ENCODE measurements at places on chromosomes 13 and 19.

DNA sequence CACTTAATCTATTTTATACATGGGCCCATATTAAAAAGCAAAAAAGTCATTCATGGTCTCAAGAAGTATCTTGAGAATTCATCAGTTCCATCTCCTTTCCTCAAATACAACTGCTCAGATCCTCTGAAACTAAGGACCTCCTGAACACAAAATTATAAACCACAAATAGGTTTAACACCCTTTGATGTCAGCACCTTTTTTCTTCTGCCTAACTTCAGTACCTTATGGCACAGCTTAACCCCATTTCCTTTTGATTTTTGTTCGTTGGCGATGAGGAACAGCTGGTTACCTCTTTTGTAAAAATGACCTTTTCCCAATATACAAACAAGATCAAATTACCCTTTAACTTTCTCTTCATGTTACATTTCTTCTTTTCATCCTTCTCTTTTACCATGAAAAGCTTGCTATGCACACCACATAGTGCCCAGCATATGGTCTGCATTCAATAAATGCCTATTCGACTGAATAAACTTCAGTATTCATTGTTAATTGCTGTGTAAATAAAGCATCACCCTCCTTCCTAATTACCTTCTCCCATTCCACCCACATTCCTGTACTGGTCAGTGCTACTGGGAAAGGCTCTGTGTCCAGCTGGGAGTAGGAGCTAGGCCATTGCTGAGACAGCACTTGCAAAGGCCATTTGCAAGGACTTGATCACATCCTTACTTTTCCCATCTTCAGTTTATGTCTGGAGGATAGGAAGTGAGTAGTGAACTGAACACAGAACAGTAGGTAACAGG is 317.9 kb downstream of the SHISA2 start:
- no peak for DNase-seq

DNA sequence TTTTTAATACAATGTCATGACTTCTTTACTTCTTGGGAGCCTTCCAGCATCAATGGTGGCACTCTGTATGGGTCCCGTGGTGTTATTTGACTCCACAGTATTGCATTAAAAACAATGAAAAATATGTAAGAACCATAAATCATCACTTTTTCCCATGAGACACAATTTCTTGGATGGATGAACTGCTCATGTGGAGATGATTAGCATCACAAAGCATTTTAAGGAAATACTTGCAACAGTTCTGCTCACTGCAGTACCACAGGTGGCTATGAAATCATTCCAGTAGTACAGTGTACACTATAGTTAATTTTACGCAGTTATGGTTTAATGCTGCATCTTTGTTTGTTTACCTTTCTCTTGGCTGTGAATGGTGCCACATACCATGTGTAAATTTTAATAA is 37.2 kb upstream of the C1QTNF9B start:
- DNase-seq, result no peak

DNA sequence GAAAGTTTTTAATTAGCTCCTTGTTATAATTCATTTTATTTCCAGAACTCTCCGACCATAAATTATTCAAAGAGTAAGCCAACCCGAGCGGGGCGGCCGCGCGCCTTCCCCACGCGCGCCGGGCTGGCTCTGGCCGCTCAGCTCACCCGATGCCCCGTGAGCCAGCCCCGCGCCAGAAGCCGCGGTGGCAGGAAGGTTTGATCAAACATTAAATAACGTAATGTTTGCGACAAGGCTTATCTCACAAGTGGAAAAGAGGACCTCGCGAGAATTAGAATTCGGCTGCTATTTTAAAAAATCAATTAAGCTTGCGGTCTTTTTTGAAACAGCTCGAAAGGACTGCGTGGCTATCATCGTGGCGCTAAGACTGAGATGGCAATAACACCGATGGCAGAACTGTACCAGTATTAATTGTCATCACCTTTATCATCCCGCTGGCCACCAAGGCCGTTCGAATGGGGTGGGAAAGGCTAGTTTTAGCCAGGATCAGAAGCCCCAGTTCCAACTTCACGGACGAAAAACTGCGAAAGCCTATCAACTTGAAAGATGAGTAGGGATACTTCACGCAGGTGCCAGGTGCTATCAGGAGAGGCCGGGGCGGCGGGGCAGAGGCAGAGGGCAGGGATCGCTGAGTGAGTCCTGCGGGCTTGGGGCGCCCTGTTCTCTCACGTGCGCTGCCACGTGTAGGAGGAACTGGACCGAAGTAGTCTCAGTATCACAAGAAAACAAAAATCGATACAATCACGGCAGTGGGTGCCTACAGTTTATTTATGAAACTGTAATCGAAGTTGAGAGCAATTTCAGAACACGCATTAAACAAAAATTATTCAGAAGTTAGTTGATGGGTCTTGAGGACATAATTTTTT is 6.4 kb downstream of the POU4F1 start:
- DNase-seq, result no peak

DNA sequence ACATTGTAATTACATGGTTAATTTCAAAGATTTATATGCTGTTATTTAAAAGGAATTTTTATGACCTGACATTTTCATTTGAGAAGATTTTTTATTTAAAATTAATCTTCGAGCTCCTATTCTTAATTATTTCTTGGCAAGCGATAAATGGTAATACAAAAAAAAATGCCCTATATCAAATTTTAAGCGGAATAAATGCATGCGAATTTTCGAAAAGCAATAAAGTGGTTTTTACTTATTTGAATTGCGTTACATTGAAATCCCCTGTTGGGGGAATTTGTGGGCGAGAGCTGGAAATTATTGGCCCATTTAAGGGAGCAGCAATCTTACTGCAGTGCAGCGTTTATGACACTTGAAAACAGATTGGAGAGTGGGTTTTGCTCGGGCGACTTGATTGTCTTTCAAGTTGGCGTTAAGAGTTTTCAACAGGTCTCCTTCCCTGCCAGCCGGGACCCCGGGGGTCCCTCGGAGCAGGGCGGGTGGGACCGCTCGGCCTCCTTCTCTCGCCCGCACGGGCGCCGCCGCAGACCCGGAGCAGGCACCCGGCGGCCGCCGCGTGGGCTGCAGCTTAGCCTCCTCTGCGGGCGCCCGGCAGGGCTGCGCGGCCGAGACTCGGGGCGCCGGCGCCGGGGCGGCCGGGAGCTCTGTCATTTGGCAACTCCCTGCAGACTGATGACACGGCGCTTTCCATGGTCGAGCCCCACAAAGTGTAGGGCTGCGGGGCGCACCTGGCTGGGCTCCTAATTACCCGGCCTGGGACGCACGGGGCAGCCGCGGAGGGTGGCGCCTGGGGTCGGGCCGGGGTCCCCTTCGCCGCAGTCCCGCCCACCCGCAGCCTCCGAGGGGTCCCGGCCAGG is 255.1 kb upstream of the SOX21 start:
- no peak for DNase-seq

DNA sequence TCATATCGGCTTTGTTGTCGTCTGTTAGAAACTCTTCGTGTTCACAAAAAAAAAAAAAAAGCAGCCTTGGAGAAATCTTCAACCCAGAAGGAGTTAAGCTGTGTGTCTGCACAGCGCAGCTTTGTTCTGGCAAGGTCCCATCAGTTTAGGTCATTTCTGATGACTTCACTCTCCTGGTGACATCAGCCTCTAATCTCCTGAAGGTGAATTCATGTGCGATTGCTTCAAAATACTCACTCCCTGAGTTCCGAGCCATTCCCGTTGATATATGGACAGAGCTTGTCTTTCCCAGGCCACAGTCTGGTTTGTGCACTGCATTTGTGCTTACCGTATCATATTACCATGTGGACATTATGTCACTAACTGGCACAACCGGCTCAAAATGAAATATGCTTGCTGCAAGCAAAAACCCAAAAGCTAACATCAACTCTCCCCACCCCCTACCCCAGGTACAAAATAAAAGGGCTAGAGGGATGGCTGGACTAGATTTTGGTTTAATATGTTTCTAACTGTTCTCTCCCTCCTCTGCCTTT is 342.4 kb downstream of the KCNRG start:
- no peak for DNase-seq

DNA sequence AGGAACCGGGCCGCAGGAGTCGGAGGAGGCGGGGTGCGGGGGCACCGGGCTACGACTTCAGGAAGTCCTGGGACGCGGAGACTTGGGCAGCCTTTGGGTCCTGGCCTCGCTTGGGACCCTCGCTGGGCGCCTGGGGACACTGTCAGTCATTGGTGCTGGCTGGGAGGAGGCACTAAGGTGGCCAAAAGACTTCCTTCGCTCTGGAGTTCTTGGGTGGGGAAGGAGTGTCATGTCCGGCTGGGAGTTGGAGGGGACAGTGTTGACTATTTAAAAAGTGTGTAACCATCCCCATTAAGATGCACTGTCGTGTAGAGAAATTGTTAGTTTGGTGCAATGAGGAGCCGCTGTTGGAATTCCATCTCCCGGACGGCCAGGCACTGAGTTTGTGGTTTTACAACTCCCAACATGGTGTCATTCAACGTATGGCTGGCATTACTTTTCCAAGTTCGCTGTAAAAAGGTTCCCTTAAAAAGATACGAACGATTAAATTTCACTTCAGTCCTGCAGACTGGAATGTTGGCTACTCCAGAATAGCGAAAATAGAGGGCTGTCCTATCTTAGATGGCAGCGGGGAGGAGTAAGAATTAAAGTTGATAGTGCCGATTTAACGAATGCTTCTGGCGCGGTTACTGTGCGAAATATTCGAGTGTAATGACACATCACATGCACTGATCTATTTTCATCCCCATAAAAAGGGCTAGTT is 776 bp downstream of the DNAJC3 start:
- DNase-seq, result no peak

DNA sequence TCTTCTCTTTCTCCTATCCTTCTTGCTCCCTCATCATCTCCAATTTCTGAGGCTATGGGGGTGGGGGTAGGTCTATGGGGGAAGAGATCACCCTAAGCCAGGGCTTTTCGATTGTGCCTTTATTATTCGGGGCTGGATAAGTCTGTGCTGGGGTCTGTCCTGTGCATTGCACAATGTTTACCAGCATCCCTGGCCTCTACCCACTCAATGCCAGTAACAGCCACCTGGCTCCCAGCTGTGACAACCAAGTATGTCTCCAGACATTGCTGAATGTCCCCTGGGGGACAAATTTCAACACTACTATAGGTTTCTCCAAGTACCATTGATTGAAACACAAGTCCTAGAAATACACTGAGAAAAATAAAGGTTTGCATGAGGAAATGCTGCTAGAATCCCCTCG is 13.2 kb downstream of the CBY2 start:
- DNase-seq, result no peak

All from effector CD4-positive, alpha-beta T cell (primary cell).